ENCODE measurements at places on chromosomes 2 and 18. TPM values are rescaled to one million over a fixed set of nuclear protein-coding genes. Genes with fewer than 3 reads are reported as not detected.

DNA sequence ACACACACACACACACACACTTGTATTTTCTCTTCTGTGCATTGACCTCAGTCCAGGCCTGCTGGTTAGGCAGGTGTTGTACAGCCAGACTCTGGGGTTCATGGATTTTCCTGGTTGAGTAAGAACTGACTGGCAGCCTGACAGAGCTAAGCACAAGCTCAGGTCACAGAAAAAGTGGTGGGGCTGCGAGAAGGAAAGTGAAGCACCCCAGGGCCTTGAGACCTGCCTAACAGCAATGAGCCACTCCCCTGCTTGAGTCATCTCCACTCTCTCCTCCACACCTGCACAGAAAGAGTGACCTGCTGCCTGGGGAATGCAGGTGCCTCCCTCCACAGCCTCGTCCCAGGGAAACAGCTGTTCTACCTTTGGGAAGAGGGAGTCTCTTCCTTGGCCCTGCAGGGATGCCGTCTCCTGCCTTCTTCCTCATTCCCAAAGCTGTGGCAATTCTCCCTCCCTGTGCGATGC is 91.4 kb upstream of the LGALSL start:
- DNase-seq, result no peak

DNA sequence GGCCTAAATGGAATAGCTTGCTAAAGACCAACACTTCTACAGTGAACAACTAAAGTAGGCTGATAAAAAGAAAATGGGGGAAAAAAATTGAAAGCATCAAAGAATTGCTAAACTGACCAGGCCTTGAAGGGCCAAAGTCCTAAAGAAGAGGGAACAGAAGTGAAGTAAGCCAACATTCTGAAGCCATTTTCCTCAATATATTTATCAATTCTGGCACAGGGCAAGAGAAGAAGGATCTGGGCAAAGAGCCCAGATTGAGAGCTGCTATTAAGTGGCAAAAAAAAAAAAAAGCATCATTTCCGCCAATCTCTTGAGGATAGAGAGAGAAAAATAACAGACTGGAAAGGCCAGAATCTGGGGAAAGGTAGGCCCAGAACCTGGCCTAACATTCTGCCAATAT is 25.7 kb downstream of the FANCL start:
- no peak for DNase-seq

CIDEA gene
- 0.23 TPM for total RNA-seq

TEX44 gene
- not detected for total RNA-seq

DNA sequence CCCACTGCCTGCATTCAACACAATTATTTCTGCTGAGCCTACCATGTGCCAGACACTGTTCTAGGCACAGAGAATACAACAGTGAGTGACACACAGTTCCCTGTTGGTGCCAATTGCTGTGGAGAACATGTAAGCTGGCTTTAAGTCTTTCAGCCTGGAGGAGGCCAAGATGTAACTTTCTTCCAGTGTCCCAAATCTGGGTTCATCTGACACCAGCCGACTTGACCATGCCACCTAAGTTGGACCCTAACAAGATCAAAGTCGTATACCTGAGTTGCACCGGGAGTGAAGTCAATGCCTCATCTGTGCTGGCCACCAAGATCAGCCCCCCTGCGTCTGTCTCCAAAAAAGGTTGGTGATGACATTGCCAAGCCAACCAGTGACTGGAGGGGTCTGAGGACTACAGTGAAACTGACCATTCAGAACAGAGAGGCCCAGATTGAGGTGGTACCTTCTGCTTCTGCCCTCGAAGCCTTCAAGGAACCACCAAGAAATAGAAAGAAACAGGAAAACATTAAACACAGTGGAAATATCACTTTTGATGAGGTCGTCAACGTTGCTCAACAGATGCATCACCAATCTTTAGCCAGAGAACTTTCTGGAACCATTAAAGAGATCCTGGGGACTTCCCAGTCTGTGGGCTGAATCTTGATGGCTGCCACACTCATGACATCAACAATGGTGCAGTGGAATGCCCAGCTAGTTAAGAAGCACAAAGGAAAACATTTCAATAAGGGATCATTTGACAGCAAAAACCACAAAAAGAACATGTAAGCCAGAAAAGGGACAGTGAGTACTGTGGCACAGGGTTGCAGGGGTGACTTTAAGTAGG is 6.3 kb downstream of the TRABD2A start:
- DNase-seq, result no peak

DNA sequence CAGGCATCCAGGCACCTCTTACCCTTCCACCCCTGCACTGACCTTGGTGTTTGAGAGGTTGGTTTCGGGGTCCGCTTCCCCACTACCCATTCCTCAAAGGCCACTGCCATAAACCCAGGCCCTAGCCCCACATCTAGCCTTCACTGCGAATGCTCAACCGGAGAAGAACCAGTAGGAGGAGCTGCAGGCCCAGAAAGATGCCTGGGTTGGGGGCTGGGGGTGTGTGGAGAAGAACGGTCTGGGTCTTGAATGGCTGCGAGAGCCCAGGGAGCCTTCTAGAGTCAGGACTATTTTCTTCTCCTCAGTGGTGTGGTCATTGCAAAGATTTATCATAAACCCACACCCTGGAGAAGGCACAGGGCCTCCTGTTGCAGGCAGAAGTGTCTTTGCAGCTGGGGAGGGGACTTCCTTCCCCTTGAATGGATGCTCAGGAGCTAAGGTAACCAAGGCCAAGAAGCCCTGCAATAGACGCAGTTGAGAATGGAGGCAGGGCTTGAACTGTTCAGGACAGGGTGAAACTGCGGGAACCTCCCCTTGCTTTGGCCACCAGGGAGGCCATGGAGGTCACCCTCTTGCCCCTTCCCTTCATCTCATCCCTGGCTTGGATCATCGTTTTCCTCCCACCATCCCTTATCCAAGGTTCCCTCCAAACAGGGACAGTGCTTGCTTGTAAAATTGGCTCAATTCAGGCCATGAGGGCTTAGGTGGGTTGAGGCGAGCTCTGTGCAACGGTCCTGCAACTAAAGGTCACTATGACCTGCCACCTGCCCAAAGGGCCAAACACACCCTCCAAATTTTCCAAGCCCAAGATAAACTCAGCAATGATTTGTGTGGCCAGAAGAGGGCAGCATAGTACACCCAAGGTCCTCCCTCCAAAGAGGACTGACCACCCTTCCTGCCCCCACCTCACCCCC is 20.9 kb downstream of the THNSL2 start:
- DNase-seq, result peak; percentile 74

CCDC148 gene
- 2.1 TPM for total RNA-seq

DNA sequence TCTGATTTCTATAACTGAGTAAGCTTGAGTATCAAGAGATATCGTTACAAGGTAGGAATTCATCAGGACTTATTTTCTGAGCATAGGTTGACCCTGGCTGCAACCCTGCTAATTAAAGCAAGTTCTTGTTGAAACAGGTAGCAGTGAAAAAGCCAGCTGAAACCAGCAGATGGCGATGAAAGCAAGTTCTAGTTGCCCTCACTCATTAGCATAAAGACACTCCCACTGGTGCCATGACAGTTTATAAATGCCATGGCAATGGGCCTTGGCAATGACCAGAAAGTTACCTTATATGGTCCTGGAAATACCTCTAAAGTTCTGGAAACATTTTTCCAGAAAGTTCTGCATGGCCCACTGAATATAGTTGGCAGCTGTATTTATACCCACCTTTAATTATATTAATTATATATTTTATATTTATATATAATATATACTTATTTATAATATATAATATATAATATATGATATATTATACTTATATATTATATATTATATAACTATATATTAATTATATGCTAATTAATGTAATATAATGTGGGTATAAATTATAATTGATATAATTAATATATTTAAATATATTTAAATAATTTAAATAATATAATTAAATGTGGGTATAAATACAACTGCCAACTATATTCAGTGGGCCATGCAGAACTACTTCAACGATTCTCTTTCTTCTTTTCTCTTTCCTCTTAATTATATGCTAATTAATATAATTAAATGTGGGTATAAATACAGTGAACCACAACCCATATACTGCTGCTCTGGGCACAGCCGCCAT is 188.0 kb downstream of the CDH7 start:
- DNase-seq, result peak; percentile 64

- DNase-seq, result no peak
These were observed 57.9 kb upstream of the ARHGAP15 start for GRCh38 chr2:143071185-143071876.

GRCh38 chr2:127429844-127430425 is 11.7 kb downstream of the PROC start:
- DNase-seq, result peak; percentile 3

- peak; percentile 73 for DNase-seq
These were observed 507.6 kb upstream of the SPHKAP start for GRCh38 chr2:228689053-228689452.

- DNase-seq, result no peak
These were observed 122.9 kb downstream of the EPB41L3 start for GRCh38 chr18:5420906-5421305.

FRZB gene
- 1.5 TPM for total RNA-seq

PKDCC gene
- 27.3 TPM for total RNA-seq

DNA sequence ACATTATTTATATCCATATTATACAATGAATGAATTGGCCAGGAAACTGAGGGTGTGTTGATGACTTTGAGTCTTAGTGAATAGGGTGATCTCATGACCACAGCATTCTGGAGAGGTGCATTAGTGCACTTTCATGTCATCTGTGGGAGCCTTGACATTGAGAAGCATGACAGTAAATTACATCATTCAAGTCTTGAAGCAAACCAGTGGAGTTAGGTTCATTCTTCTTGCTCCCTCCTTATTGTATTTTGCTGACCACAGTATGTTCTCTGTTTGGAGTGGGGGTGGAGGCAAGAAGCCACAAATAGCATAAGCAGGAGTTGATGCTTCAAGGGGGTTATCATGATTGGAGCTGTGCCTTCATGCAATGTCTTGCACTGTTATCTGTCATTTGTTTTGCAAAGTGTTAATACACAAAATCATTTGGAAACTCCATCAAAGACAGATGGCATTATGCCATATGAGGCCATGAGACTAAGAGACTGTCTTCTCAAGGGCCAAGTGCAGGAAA is 680.2 kb downstream of the NYAP2 start:
- no peak for DNase-seq

DNA sequence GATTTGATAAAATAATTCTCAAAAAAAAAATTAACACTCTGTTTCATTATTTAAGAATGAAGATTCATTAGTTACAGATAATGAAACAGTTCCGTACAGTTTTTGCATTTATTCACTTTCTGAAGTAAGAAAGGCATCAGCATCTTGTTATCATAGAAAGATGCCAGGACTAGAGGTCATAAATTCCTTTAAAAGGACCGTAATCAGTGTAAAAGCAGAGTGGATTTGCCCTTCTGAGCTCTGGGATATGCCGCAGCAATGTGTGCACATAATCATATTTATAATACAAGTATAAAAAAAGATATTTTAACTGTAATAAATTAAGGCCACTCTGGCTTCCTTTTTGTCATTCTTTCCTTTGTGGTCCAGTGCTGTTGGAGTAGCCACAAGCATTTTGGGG is 37.5 kb upstream of the COL5A2 start:
- DNase-seq, result no peak

DNA sequence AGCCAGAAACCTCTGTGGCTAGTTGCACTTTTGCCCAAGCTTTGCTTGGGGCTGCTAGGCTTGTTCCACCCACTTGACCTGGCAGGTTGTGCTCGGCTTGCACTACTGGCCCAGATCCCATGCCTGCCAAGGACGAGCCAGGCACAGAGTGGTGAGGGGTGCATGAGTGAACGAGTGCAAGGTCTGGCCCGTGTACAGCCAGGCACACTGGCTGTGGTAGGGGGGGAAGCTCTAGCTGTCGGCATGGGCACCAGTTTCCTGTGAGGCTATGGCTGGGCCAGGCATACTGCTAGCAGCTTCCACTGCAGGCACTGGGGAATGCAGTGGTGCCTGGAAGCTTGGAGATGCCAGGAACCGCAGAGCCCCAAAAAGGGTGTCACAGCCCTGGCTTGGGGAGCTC is 210.4 kb downstream of the AKAIN1 start:
- DNase-seq, result no peak

GRCh38 chr2:2134037-2134436 is 197.0 kb downstream of the MYT1L start:
- DNase-seq, result no peak

DNA sequence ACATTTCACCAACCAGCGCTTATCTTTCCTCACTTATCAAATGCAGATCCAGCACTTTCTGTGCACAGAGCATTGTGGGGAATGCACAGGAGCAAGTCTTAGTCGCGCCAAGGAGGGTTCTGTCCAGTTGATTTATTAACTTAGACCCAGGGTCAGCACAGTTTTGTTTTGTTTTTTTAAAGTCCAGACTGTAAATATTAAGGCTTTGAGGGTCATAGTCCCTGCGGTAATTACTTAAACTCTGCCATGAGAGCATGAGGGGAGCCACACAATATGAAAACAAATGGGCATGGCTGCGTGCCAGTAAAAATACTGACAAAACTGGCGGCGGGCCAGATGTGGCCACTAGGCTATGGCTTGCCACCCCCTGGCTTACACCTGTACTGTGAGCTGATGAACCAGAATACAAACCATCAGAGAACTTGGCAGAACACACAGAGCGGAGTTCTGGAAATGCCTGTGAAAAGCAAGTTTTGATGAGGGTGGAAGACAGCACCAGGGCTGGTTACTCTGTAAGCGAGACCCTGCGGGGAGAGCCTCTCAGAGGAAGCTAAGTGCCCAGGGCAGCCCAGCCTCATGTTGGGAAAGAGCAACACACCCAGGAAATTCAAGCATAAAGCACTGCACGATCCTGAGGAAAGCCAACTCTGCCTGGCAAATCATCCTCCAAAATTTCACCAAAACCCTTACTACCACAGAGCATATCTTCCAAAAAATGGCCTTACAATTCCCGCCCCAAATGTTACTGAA is 43.6 kb downstream of the L3MBTL4 start:
- no peak for DNase-seq

- peak; percentile 59 for DNase-seq
These were observed 48.5 kb upstream of the PROKR1 start for GRCh38 chr2:68594674-68595492.

TUBA4B gene
- total RNA-seq, result not detected

- no peak for DNase-seq
These were observed 60.8 kb downstream of the KIF5C start for GRCh38 chr2:148935791-148936190.

CAPG gene
- total RNA-seq, result 139 TPM

DNA sequence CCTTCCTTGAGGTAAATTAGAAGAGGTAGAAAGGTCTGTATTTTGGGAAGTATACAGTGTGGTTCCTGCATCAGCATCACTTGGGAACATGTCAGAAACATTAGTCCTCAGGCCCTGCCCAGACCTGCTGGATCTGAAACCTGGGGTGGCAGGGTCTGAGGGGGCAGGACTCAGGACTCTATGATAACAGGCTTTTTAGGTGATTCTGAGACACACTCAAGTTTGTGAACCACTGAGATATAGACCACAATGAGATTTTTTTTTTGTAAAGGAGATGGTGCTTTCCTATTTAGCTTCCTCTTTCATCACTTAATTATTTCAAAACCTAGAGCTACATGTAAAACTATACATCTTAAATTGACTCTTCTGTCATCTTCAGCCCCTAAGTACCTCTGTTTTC is 262.7 kb upstream of the SPOPL start:
- DNase-seq, result no peak

DNA sequence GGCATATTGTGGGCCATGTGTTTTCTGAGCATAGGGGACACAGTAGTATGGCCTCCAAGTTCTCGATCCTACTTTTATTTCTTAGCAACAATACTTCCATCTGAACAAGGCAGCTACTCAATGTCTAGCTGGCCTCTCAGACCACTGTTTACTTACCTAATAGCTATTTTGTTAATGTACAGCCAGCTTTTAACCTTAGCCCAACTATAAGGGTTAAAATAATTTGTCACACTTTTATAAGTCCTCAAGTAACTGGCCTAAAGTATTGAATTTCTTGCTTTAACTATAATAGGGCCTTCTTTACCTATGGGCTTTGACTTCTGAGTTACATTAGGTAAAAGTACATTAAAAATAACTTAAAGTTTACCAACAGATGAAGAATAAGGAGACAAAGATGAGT is 117.4 kb downstream of the GAREM1 start:
- no peak for DNase-seq

PER2 gene
- 4.1 TPM for total RNA-seq

DES gene
- 3.5 TPM for total RNA-seq
